Pons (tissue), 1 donor: ENCODE measurements at places on chromosomes 1 and 21.

DNA sequence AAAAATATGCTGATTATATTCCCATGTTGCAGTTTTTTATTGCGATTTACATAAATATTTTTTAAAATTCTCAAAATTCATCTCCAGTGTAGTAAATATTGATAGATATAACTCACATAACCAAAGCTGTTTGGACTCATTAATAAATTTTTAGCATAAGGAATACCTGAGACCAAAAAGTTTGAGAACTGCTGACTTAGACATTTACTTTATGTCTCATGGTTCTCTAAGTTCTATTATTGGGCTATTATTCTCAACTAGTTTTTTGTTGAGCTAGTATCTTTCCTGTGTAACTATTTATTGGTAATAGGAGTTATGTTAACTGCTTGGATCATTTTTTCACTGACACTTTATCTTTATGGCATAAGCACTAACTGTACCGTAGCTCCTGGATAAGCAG is 1069.6 kb downstream of the ADGRL2 start:
- DNase-seq, result no peak

DNA sequence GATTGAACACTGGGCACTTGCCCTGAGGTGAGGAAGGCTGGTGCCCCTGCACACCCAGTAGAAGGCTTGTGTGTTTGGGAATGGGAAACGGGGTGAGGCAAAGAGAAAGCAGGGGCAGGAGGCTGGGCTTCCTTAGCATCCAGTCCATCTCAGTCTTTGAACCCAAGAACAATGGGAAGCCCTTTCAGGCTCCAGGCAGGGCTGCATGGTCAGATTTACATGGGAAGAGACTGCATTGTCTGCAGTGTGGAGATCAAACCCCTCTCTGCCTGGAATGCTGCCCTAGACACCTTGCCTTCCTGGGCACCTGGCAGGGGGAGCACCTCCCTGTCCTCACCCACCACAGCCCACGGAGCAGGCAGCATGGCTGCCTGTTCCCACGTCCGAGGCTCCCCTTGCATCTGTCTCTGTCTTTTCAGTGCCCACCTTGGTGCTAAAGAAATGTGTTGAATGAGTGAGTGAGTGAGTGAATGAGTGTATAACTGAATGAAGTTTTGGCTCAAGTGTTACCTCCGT is 268.5 kb downstream of the GRIK3 start:
- DNase-seq, result no peak

GRCh38 chr1:63327417-63328054 is 5.2 kb downstream of the FOXD3 start:
- DNase-seq, result no peak

DNA sequence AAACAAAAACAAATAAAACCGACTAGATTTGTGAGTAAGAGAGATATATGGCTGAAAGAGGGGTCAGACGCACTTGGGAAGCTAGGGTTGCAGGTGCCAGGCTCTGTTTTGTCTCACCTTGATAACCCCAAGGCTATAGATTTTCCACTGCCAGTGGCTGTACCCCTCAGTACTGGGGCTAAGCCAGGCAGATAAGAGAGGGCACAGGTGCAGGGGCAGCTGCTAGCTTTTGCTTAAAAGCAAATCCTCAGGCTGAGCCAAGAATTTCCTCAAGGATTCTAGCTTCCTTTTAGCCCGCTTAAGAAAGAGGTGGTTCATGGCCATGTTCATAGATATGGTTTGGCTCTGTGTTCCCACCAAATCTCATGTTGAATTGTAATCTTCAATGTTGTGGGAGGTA is 57.9 kb downstream of the OVGP1 start:
- no peak for DNase-seq

DNA sequence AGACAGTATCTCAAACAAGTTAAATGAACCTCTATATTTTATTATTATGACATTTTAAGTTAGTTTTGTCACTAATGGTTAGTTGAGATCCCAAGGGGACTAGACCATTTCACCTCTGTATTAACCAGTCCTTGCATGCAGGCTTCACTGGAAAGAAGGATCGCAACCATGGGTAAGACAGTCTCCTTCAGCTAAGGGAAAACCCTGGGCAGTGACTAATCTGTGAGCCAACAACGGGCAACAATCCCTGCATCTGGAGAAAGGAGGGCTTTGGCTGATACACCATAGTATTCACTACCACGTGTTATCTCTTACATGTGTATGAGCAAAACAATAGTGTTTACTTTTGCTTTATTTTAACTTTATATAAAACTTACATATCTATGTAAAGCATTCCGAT is 708.8 kb upstream of the CHRM3 start:
- DNase-seq, result no peak

- no peak for DNase-seq
These were observed 5.6 kb downstream of the OSBPL9 start for GRCh38 chr1:51622455-51622913.

DNA sequence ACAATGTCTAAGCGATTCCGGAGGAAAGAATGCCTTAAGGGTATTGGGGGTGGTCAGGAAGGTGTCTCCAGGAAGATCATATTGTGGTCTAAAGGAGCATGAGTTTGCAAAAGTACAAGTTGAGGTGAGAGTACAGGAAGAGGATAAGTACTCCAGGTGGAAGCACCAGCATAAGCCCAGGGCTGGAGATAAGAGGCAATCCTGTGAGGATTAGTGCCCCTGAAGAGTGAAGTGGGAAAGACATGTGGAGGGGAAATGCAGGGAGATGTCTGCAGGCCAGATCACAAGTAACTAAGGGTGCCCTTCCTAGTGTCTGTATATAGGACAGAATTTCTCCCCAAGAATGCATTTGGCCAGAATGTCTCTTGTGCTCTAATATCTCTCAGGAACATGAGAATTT is 188.3 kb upstream of the DPT start:
- no peak for DNase-seq

- no peak for DNase-seq
These were observed 4.2 kb upstream of the UBE2G2 start for GRCh38 chr21:44805859-44806258.

- no peak for DNase-seq
These were observed 20.2 kb downstream of the SDC3 start for GRCh38 chr1:30888391-30888790.

GRCh38 chr1:72623299-72623708 is 341.0 kb upstream of the NEGR1 start:
- peak; percentile 82 for DNase-seq

- no peak for DNase-seq
These were observed 124.7 kb upstream of the ARHGEF16 start for GRCh38 chr1:3329640-3330281.

DNA sequence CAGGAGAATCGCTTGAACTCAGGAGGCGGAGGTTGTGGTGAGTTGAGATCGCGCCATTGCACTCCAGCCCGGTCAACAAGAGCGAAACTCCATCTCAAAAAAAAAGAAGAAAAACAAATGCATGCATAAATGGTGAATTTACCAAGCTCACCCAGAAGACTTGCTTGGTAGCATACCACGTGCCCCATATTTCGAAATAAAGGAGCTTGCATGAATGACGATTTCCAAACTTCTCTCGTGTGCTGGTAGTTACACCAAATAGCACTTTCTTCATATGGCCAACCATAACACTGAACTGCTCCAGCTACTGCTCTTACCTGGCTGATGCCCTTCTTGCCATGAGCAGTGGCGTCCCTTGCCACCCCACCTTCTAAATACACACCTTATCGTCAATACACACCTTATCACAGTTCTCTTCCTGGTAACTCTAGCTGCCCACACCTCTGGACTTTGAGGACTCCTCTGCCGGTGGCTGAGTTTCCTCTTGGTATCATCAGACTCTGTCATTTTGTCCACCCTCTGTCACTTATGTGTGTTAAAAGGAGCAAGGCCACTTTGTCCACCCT is 2.8 kb downstream of the DOP1B start:
- DNase-seq, result no peak

GRCh38 chr1:112911506-112912220 is 44.3 kb downstream of the SLC16A1 start:
- no peak for DNase-seq

- peak; percentile 98 for DNase-seq
These were observed 172.6 kb downstream of the APP start for GRCh38 chr21:25997788-25998611.

GRCh38 chr1:114164840-114165543 is 11.3 kb upstream of the SYT6 start:
- DNase-seq, result no peak

GRCh38 chr1:211920141-211920572 is 89.6 kb upstream of the LPGAT1 start:
- no peak for DNase-seq

GRCh38 chr1:237610157-237610556 is 280.6 kb downstream of the ZP4 start:
- DNase-seq, result no peak

DNA sequence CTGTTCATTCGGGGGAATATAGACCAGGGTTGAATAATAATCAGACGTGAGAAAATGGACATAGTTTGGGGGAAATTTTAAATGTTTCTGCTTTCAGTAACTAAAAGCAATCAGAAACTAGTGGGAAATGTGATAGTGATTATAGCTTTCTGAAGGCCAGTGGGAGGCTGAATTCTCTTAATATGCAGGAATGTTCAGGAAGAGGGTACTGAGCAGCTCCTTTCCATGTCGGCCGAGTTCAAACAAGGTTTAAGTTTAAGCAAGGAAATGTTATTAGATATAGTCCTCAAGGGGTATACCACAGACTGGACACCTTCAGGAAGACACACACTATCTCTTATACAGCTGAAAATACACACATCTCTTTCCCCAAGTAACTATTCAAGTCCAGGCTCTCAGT is 105.5 kb downstream of the HHAT start:
- DNase-seq, result no peak

- no peak for DNase-seq
These were observed 201.5 kb upstream of the C1orf174 start for GRCh38 chr1:4101459-4102161.

- DNase-seq, result no peak
These were observed 136.0 kb downstream of the GDAP2 start for GRCh38 chr1:117793413-117793812.

- no peak for DNase-seq
These were observed 121.1 kb upstream of the RAVER2 start for GRCh38 chr1:64623750-64624191.

DNA sequence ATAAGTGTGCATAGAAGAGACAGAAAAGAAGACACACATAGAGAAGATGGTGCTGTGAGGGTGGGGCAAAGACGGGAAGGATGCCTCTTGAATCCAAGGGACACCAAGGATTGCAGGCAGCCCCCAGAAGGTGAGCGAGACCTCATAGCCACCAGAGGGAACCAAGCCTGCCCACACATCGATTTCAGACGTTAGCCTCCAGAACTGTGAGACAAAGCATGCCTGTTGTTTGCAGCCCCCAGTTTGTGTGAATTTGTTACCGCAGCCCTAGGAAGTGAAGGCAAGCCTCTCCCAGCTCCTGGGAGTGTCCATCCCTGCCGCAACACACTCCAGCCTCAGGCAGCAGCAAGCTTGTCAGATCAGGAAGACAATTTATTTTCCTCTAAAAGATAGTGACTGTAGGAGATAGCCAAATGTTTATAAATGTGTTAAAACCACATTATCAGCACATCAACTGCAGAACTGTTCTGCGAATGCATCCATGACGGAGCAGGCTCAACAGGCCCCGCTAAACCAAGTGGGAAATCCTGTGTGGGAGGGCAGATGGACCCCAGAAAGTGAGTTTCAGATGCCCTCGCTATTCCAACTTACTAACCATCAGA is 543.3 kb downstream of the MATN1 start:
- no peak for DNase-seq

DNA sequence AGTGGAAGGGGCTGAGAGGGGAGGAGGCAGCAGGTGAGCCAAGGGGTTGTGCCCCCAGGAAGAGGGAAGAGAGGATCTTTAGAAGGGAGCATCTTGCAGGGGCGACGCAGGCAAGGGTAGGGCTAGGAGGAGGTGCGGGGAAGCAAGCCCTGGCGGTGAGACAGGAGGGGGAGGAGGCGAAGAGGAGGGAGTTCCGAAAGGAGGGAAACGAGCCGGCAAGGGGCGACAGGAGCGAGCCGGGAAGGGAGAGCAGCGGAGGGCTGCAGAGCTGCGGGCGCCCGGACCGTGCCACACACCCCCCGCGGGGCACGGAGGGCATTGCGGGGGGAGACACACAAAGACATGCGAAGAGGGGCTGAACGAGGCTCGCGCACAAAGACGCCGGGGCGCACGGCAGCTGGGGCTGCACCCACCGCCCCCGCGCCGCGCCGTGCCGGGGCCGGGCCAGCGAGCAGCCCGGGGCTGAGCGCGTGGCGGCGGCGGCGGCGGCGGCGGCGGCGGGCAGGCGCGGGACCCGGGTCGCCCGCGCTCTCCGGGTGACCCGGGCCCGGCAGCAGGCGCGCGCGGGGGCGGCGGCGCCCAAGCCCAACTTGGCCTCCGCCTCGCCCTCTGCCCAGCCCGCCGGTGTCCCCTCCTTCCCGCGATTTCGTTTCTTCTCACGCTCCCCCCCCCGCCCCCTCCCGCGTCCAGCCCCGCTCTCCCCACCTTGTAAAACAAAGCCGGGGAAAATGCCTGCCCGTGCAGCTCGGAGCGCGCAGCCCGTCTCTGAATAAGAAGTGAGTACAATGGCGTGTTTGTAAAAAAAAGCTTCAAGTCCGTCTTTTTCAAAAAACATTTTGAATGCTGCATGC is at the start of gene KCNK2:
TSS of gene KCNK2 (plus strand) at position 206 of the 851 bp plus-strand sequence. CDS start 649 bp downstream, outside the sequence.
- DNase-seq, result no peak

- DNase-seq, result no peak
These were observed 36.6 kb upstream of the KCTD3 start for GRCh38 chr1:215530401-215530984.

- no peak for DNase-seq
These were observed 8.7 kb downstream of the PDXK start for GRCh38 chr21:43727519-43728153.

GRCh38 chr1:93437976-93438605 is 9.8 kb upstream of the FNBP1L start:
- peak; percentile 66 for DNase-seq

GRCh38 chr1:232899839-232900238 is 50.6 kb upstream of the NTPCR start:
- DNase-seq, result no peak

GRCh38 chr1:192706936-192707335 is 71.0 kb downstream of the RGS13 start:
- DNase-seq, result no peak

DNA sequence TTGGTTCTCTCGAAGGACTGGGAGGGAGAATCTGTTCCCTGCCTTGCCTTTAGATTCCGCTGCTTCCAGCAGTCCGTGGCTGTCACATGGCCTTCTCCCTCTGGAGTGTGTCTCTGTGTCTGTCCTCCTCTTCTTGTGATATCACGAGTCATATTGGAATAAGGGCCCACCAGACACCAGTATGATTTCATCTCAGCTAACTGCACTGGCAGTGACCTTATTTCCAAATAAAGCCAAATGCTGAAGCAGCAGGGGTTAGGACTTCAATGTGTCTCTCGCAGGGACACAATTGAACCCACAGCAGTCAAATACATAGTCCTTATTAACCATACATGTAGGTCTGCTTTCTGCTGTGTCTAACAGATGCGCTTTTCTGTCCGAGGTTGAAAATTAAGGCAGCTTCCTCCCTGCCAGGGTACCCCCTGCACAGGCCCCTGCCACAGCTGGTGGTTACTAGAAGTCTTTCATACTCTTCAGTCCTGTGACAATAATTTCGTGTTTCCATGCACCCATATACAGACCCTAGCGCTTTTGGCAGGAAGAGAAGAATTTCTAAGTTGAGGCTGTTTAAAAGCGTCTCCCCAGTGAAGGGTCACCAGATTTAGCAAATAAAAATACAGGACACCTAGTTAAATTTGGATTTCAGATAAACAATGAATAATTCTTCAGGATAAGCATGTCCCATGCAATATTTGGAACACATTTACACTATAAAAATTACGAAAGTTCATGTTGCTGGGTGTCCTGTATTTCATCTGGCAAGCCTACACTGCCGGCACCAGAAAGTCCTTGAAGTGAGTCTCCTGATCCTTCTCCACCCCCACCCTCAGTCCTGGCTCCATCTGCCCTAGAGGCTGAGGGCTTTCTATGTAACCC is 182.1 kb downstream of the ETS2 start:
- DNase-seq, result no peak
